Spleen (tissue), 13 donors: ENCODE measurements at places on chromosomes 6 and 20. TPM values are rescaled to one million over a fixed set of nuclear protein-coding genes. Genes with fewer than 3 reads are reported as not detected.

The SIRPB2 gene
- 42.1 TPM for total RNA-seq

DNA sequence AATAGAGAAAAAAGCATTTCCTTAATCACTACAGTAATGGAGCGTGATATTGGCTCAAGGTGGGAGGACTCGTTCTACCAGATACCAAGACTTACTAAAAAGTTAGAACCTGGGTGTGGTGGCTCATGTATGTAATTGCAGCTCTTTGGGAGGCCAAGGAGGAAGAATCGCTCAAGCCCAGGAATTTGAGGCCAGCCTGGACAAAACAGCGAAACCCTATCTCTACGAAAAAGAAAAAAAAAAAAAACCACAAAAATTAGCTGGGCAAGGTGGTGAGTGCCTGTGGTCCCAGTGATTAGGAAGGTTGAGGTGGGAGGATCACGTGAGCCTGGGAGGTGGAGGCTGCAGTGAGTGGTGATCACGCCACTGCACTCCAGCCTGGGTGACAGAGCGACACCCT, 24.0 kb upstream of the ATRN start:
- DNase-seq = no peak

The TP53TG5 gene
- not detected for total RNA-seq

- no peak for DNase-seq
Measured at GRCh38 chr6:25295651-25296050, 16.5 kb downstream of the CARMIL1 start.

The RAD21L1 gene
- not detected for total RNA-seq

The SAMD3 gene
- total RNA-seq = 17.5 TPM

- no peak for DNase-seq
Measured at GRCh38 chr6:25013246-25013645, 77.5 kb upstream of the RIPOR2 start.

The SLC52A3 gene
- total RNA-seq = 0.36 TPM

DNA sequence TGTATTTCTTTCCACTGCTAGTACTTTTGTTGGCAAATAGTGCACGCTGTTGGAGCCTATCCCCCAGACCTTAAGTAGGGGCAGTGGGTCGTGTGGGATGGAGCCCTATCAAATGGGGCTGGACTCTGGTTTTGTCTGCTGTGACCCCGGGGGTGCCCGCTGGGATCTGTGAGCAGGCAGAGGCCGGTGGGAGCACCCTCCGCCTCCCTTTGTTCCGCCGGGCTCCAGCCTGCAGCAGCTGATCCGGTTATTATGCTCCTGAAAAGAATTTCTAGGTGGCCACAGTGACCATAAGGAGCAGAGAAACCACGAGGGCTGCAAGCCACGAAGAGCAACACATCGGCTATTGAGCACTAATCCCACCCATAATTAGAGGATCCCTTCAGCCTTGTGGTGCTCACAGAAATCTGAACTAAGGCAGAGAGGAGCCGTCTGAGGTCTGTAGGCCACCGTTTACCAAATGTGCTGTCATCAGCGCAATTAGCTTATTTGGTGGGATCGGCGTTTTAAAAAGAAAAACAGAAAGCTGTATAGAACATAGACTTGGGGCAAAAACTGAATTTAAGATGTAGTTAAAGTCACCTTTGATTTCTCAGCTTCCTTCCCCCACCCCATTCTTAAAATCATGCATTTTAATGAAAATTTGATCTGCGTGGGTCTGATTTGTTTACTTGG, 598.3 kb upstream of the JAG1 start:
- DNase-seq = peak; percentile 65

GRCh38 chr20:6651016-6651415, 116.5 kb upstream of the BMP2 start:
- no peak for DNase-seq

DNA sequence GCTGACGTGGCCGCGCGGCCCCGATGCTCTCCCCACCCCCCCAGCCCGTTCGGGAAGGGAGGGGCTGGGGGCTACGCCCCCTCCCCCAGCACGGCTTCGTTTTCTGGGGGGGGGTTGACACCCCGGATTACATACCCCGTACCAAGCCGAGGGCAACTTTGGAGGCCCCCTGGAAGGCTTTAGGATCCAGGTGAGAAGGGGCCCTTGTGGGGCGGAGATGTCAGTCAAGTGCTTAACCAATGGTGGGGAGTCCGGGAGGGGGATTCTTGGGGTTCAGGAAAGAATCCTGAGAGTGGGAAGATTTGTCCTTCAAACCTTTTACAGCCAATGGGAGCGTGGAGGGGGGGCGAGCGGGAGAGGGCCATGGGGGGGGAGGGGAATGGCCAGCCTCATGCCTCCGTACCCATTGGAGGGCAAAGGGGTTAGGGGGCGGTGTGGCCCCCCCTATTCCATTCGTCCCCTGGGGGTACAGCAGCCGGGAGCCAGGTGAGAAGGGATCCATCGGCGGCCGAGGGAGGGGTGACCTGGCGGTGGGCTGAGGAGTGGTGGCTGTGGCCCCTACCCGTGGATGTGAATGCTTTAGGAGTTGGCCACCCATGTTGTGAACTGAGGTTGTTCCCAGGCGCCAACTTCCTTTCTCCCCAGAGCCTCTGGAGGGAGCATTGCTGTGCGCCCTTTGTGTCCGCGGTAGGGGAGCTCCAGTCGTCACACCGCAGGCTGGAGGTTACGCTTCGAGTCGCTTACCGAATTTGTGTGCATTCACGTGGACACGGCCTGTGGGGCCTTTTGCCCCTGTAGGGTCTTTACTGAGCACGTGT, 682 bp downstream of the BRD2 start:
- peak; percentile 90 for DNase-seq

GRCh38 chr6:99467509-99468106, 42.5 kb upstream of the PNISR start:
- DNase-seq = no peak

The ERVFRD-1 gene
- not detected for total RNA-seq

DNA sequence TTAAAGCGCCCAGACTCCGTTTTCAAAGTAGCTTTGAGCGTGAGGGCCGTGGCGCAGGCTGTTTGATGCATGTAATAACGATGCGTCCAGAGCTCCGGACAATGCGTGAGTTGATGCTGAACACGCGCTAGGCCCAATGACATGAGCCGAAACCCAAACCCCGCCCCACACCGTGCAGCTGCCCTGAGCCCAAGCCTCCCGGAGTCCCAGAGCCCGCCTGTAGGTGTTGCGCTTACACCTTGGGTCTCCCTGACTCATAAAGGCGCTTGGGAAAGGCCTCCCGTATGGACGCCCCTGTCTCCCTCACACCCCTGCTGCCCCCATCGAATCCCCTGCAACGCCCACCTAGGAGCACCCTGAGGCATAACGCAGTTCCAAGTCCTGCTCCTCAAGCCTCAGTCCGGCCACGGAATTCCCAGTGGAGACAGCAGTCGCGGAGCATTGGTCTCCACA, 87.6 kb downstream of the ERMARD start:
- peak; percentile 68 for DNase-seq

The DCDC2 gene
- total RNA-seq = not detected

The C6orf58 gene
- total RNA-seq = not detected

The RAET1L gene
- not detected for total RNA-seq

The CYP21A2 gene
- 12.2 TPM for total RNA-seq

- DNase-seq = peak; percentile 86
Measured at GRCh38 chr6:3751077-3751729, at the start of gene PXDC1. Gene PXDC1 (minus strand): TSS chr6:3751713. CDS start chr6:3751531, 182 bp downstream.

- no peak for DNase-seq
Measured at GRCh38 chr20:1171461-1172093, 13.2 kb downstream of the TMEM74B start.

GRCh38 chr20:7985916-7986315, 33.6 kb downstream of the TMX4 start:
- DNase-seq = no peak

The PRICKLE4 gene
- 5.4 TPM for total RNA-seq

The NQO2 gene
- total RNA-seq = 21.3 TPM
